ENCODE measurements at places on chromosomes 1 and 21. TPM values are rescaled to one million over a fixed set of nuclear protein-coding genes. Genes with fewer than 3 reads are reported as not detected.

The SPRR2B gene
- not detected for total RNA-seq

The THEM5 gene
- not detected for total RNA-seq

DNA sequence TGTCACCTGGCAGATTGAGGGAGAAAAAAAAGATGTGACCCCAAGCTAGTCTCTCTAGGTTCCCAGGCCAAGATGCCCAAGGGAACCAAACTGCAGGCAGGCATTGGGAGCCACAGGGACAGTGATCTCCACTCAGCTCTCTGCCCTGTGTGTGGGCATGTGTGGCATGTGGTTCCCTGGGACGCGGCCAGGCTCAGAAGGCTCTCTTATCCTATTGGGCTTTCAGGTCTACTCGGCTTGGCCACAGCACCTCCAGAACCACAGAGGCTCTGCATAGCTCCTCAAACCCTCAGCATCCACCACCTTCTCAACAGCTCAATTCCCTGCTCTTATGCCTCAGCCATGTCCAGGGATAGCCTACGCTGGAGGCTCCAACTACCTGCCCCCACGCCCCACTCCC lies 22.0 kb downstream of the IQGAP3 start:
- no peak for DNase-seq
- H3K27me3 ChIP-seq: no peaks in the 10 kb centered on the region
- H3K36me3 ChIP-seq: no peaks in the 10 kb centered on the region
- H3K4me1 ChIP-seq: no peaks in the 10 kb centered on the region

GRCh38 chr1:160116283-160117147 lies 956 bp downstream of the ATP1A2 start:
- peak; percentile 50 for DNase-seq
- H3K27ac ChIP-seq: peak overlapping the region; percentile 77
- peaks cover 35% of the 10 kb centered on the region for H3K4me1 ChIP-seq
- no peaks in the 10 kb centered on the region for H3K27me3 ChIP-seq
- H3K4me3 ChIP-seq: peak overlapping the region; percentile 79

DNA sequence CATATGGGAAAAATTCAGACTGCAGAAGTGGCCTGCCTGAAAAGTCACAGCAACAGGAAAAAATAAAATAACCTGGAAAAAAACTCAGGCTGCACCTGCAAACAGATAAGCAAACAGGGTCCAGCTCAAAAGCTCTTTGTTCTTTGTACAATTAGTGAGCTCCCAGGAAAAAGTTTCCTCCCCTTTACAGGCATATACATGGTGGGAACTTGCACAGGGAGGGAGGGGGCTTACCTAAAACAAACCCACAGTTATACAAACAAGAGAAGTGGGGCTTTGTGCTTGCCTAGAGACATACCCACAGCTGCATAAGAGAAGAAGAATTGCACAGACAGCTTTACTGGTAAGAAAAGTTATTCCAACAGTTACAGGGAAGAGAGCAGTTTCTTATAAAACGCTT lies 31.7 kb upstream of the COG2 start:
- H3K4me1 ChIP-seq: no peaks in the 10 kb centered on the region
- H3K4me3 ChIP-seq: no peak overlapping the region
- H3K36me3 ChIP-seq: no peaks in the 10 kb centered on the region
- no peaks in the 10 kb centered on the region for H3K27me3 ChIP-seq
- no peak for DNase-seq

DNA sequence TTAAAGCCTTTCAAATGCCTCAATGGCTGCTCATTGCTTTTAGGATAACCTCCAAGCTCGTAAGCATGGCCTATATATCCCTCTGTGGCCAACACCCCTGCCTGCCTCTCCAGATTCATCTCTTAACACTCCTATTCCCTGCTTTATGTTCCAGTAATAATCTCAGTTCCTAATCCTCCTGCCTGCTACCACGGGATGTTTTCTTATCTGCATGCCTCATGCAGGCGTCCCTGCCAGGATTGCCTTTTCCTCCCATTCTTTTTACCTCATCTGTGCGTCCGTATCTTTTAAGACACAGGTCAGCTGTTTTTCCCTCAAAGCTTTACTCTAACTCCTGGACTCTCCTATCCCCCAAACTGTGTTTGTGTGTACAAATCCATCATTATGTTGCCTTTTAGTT lies 36.1 kb downstream of the ZBTB40 start:
- DNase-seq: no peak
- peaks cover 4% of the 10 kb centered on the region for H3K36me3 ChIP-seq
- H3K4me1 ChIP-seq: peaks cover 3% of the 10 kb centered on the region
- no peak overlapping the region for H3K27ac ChIP-seq
- H3K27me3 ChIP-seq: no peaks in the 10 kb centered on the region

DNA sequence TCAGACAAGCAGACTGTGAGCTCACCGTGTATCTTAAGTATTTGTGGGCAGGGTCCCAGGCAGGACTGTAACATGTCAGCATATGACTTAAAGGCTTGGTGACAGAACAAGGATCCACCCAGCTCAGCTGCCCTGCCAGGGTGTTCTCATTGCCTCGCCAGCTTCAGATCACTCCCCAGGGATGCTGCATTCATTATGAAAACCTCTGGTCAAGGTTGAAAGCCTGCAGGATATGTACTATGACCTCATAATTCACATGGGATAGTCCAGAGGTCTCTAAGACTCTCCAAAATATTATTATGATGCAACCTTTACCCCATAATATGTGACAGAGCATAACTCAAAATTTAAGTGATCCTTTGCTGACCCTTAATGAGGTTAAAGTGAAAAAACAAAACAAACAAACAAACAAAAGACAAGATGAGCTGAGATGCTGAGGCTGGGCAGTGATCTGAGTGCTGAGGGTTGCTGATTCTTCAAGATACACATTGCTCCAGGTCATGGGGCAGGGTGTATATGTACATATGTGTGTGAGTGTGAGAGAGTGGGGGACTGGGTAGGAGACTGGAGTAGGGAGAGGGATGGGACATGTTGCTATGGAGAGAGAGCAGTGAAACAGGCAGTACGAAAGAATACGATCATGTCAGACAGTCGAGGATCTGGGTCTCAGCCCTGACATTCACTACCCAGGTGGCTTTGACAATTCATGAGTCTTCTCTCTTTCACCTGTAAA lies 98.8 kb upstream of the DUSP10 start:
- no peaks in the 10 kb centered on the region for H3K4me1 ChIP-seq
- DNase-seq: no peak
- no peak overlapping the region for H3K27ac ChIP-seq

DNA sequence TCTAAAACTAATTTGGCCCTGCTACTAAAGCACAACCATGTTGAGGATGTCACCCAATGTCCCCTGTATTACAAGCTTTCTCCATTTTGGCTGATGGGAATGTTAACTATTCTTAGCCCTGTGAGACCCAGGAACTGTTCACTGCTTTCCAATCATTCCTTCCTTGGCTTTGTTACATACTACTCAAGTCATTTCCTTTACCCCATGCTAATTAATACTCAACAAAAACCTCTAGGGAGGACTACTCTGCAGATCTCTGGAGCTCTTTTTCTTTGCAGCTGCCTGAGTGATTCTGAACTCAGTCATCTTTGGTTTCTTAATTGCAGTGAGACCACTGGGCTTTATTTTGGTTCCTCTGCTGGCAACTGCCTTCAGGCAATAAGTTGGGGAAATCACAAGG lies 23.3 kb upstream of the RPE65 start:
- H3K4me3 ChIP-seq: no peak overlapping the region
- H3K36me3 ChIP-seq: no peaks in the 10 kb centered on the region
- H3K27me3 ChIP-seq: no peaks in the 10 kb centered on the region
- no peak for DNase-seq
- H3K27ac ChIP-seq: no peak overlapping the region
- no peaks in the 10 kb centered on the region for H3K4me1 ChIP-seq

GRCh38 chr1:172870901-172871606 lies 179.7 kb downstream of the TNFSF18 start:
- no peaks in the 10 kb centered on the region for H3K36me3 ChIP-seq
- no peak for DNase-seq
- no peak overlapping the region for H3K4me3 ChIP-seq
- H3K4me1 ChIP-seq: no peaks in the 10 kb centered on the region

DNA sequence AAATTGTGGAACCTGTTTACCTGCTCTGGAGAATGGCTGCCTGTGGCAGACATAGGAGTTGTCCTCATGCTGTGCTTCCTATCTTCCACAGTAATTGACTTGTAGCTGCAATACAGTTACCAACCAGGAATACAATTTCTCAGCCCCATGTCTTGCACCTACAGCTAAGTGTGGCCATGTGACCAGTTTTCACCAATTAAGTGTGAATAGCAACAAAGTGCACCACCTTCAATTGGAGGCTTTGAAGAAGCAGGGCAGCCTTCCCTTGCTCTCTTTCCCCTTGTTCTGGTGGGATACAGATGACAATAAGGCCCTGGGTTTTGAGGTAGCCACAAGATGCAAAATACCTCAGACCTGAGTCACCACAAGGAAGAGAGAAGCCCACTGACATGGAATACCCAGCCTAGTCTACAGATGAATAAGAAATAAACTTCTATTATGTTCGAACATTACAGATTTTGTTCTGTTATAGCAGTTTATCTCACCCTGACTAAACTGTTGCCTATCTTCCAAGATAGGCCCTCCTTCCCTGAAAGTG lies 70.2 kb upstream of the S1PR1 start:
- H3K4me1 ChIP-seq: peaks cover 6% of the 10 kb centered on the region
- no peaks in the 10 kb centered on the region for H3K36me3 ChIP-seq
- no peak overlapping the region for H3K27ac ChIP-seq
- no peak for DNase-seq
- no peak overlapping the region for H3K4me3 ChIP-seq

The PRMT6 gene
- 6.4 TPM for total RNA-seq

The IL23R gene
- not detected for total RNA-seq

The AMY2A gene
- total RNA-seq: 4.7 TPM

The OXCT2 gene
- 3.4 TPM for total RNA-seq

DNA sequence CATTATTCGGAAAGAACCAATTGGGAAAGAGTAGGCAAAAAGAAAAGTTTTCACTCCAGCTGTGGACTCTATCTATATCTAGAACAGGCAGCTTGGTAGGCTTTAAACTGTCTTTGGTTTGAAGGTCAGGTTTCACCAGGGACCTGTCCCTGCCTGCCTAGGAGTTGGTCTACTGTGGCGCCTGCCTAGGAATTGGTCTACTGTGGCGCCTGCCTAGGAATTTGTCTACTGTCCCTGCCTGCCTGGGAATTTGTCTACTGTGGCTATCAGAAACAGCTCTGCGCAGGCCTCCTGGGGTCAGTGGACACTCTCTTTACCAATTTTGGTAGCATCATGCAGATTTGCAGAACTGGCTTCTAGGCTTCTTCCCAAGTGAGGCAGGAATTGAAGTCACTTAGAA lies 13.8 kb downstream of the USP25 start:
- H3K36me3 ChIP-seq: no peaks in the 10 kb centered on the region
- no peaks in the 10 kb centered on the region for H3K27me3 ChIP-seq
- peaks cover 29% of the 10 kb centered on the region for H3K4me1 ChIP-seq
- H3K4me3 ChIP-seq: no peak overlapping the region

DNA sequence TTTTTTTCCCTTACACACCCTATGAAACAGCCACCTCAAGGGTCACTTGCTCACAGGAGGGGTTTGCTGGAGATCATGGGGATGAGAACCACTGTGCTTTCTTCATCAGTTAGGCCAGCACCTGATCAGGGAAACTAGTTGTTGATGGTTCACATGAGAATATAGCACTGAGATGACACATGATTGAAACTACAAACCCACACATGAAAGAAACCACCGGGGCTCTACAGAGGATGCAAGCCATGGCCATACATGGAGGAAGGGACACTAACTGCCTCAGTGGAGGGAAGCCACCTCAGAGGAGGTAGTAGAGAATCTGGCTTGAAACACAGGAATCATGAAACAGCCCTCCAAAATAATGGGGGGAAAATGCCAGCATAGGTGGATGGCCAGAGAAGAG lies 63.2 kb downstream of the PRKAB2 start:
- no peaks in the 10 kb centered on the region for H3K27me3 ChIP-seq
- DNase-seq: no peak
- H3K27ac ChIP-seq: no peak overlapping the region
- H3K4me3 ChIP-seq: no peak overlapping the region
- H3K4me1 ChIP-seq: no peaks in the 10 kb centered on the region

DNA sequence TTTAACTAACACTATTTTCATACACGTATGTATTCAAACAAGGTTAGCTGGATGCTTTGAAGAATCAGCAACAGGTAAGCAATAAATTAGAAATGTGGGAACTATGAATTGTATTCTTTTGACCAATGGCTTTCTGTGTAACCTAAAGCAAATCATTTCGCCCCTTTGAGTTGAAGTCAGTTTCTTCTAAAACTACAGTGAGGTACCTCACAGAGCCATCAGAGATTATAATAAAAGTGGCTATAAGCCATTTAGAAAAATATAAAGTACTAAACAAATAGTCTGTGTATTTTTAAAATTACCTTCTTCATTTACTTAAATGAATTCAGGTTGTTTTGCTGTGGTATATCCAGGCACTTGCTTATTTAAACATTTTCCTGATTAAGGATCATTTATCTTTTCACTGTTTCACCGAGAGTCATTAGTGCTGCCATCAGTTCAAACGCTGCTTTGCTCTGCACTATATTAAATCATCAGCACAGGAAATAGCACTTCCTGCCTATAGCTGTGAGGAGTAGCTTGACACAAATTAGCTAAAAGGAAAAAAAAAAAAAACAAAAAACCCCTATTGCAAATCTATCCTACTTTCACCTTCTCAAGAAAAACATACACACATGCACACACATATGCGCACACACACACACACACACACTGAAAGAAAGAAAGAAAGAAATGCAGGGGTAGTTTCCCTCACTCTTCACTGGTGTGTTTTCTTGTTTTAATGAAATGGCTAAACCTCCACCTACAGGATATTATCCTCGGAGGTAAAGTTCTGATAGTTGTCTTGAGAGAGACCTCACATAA lies 39.8 kb upstream of the C1orf105 start:
- H3K27ac ChIP-seq: no peak overlapping the region
- no peak for DNase-seq
- peaks cover 9% of the 10 kb centered on the region for H3K4me1 ChIP-seq
- no peak overlapping the region for H3K4me3 ChIP-seq
- H3K27me3 ChIP-seq: no peaks in the 10 kb centered on the region

DNA sequence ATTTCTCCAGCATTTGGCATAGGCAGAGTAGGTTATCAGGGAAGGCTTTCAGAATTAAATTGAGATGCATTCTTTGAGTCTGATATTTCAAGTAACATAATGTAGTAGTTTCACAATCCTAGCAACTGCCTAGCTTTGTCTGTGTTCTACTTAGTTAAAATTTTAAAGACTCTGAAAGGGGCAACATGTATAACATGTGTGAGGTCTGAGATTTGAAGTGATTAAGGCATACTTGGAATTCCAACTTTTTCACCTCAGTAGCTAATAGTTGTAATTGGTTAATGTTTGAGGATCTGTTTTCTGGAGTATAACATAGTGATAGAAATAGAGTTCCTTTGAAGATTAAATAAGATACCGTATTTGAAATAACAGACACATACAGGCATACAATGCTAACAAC lies 335.2 kb upstream of the BEND5 start:
- H3K27ac ChIP-seq: no peak overlapping the region
- no peak for DNase-seq
- H3K4me3 ChIP-seq: no peak overlapping the region
- H3K27me3 ChIP-seq: no peaks in the 10 kb centered on the region
- no peaks in the 10 kb centered on the region for H3K4me1 ChIP-seq
